Prostate gland (tissue), 2 donors: ENCODE measurements at places on chromosomes 1 and 21.

DNA sequence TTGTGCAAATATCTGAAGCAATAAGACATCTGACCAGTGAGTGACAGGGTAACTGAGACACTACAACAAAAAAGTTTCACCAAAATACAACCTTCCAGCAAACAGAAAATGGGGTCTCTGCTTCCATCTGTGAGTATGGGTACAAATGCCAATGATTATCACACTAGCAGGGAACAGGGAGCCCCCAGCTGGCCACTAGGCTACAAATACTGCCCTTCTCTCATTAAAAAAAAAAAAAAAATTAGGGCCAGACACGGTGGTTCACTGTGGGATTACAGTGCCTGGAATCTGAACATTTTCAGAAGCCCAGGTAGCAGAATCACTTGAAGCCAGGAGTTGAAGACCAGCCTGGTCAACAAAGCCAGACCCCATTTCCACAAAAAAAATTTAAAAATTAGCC is 48.4 kb upstream of the EDARADD start:
- H3K27ac ChIP-seq, result no peak overlapping the region
- H3K4me1 ChIP-seq, result peaks cover 7% of the 10 kb centered on the region

DNA sequence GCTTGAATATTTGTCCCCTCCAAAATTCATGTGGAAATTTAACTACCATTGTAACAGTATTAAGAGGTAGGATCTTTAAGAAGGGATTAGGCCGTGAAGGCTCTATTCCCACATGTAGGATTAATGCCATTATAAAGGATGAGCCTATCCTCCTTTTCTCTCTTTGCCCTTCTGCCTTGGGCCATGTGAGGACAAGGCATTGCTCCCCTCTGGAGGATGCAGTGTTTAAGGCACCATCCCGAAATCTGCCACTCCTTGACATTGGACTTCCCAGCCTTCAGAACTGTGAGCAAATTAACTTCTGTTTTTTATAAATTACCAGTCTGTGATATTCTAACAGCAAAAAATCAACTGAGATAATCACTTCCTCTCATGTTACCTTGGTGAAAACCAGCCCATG is 124.4 kb downstream of the TOMM20 start:
- no peak overlapping the region for H3K27ac ChIP-seq
- no peaks in the 10 kb centered on the region for H3K27me3 ChIP-seq
- no peaks in the 10 kb centered on the region for H3K4me1 ChIP-seq
- H3K4me3 ChIP-seq, result no peak overlapping the region

DNA sequence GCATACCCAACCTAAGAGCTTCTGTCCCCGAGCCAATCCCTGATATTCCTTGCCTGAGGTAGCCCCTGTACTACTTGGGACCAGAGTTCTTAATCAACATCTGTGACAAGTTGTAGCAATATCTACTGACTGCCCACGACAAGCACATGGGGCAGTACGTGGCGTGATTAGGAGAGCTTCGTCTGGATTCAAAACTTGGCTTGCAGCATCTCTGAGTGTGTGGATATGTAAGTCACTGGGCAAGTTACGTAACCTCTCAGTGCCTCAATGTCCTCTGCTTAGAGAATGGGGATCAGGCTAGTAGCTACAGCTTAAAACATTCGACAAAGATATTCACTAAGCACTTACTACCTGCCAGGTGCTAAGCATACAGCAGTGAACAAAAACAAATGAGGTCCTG is 5.0 kb downstream of the HSPG2 start:
- no peak for DNase-seq
- H3K4me3 ChIP-seq, result no peak overlapping the region
- H3K4me1 ChIP-seq, result peaks cover 6% of the 10 kb centered on the region

GRCh38 chr1:2405588-2406295 is 6.6 kb downstream of the PEX10 start:
- H3K27me3 ChIP-seq, result no peaks in the 10 kb centered on the region
- no peak overlapping the region for H3K27ac ChIP-seq
- peaks cover 10% of the 10 kb centered on the region for H3K4me1 ChIP-seq
- DNase-seq, result no peak
- peaks cover 27% of the 10 kb centered on the region for H3K36me3 ChIP-seq

- H3K4me3 ChIP-seq, result no peak overlapping the region
- H3K4me1 ChIP-seq, result no peaks in the 10 kb centered on the region
- H3K36me3 ChIP-seq, result no peaks in the 10 kb centered on the region
- H3K27me3 ChIP-seq, result no peaks in the 10 kb centered on the region
- H3K27ac ChIP-seq, result no peak overlapping the region
- no peak for DNase-seq
These were observed 52.5 kb upstream of the FBXO28 start for GRCh38 chr1:224061436-224061835.

DNA sequence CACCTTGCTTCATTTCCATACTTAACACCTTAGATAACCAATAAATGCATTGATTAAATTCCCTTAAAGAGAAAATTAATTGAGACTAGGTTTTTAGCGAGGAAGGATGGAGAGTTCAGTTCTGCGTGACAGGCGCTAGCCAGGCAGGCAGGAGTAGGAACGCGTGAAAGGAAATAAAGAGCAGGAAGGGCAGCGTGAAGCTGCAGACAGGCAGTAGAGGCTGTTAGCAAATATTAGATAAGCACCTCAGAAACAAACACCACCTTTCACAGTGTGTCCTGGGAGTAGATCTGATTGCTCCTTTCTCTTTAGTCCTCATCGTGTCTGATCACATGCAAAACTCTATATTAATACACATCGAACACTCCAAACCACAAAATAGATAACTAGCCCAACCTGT is 282.7 kb upstream of the ADGRL2 start:
- H3K36me3 ChIP-seq, result no peaks in the 10 kb centered on the region
- H3K27me3 ChIP-seq, result no peaks in the 10 kb centered on the region
- no peak for DNase-seq
- H3K27ac ChIP-seq, result no peak overlapping the region

GRCh38 chr1:71296551-71297134 is 215.8 kb upstream of the ZRANB2 start:
- no peak overlapping the region for H3K27ac ChIP-seq
- H3K4me1 ChIP-seq, result no peaks in the 10 kb centered on the region
- H3K27me3 ChIP-seq, result no peaks in the 10 kb centered on the region
- no peak overlapping the region for H3K4me3 ChIP-seq
- H3K36me3 ChIP-seq, result no peaks in the 10 kb centered on the region
